Substantia nigra (tissue), 51 donors: ENCODE measurements at places on chromosomes 7 and 10.
A peak's percentile ranks its signal among the peaks of the same experiment; 100 is the strongest.

DNA sequence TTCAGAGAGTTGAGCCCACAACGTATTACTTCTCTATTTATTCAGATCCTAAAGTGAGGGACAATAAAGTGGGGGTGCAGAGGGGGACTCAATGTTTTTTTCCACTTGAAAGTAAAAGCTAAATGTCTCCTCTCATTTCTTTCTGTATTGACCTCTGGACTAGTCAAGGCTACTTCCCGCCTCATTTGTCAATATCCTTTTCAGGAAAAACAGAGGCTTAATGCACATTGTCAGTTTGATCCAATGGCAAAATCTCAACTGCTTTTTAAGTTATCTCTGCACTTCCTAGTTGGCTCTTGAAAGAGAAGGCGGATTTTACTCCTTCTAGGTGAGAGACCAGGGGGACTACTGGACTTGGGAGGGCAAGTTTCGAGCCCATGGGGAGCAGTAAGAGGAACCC, 56.4 kb downstream of the HIPK2 start:
- no peak for DNase-seq

GRCh38 chr7:5139998-5140397, 50.0 kb upstream of the WIPI2 start:
- peak; percentile 4 for DNase-seq

DNA sequence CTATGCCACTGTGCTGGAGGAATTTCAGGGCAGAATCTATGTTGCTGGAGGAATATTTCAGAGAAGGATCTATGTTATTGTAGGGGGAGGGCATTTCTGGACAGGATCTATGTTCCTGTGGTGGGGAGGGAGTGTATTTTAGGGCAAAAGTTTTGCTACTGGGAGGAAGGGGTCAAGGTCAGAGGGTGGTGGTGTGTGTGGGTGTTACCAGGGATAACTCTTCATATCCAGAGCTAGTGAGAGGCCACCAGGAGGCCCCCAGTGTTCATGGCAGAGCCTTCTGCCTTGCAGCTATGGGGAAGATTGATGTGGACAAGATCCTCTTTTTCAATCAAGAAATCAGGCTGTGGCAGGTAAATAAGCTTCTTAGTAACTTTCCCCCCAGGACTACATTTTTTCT, 2.0 kb upstream of the STRA8 start:
- no peak for DNase-seq

DNA sequence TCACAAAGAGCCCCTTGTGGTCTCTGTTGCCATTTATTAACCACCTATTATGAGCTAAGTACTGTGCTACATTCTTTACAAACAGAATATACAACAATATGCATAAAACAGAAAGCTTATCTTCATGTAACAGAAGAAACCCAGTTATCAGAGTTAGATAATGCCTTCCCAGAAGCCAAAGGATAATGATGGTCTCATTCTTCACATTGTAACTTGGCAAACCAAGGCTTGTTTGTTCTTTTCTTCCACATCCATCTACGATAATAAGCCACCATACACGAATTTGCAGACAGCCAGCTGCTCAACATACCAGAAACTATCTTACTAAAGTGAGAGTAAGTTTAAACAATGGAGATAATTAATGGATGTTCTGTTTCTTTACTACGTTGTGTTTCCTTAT, 127.6 kb downstream of the NEBL start:
- no peak for DNase-seq

DNA sequence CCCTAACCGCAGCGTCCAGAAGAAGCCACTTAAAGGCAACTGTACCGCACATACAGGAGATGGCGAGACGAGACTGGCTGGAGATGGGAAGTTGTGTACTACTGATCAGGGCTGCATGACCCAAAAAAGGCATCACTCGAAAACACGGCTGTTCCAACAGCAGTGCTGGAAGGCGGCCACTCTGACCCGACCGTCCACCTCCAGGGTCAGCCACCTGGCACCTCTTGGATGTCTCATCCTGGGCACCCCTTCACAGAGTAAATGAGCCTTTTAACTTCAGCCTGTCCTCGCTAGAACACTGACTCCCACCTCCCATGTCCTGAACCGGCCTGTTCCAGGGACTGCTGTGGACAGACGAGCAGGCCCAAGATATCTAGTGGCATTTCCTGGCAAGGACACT, 180.7 kb downstream of the DIP2C start:
- no peak for DNase-seq

- DNase-seq, result no peak
Measured at GRCh38 chr10:5321273-5321672, 43.5 kb upstream of the UCN3 start.

GRCh38 chr7:65979583-65980477, 2.2 kb downstream of the GUSB start:
- DNase-seq, result no peak

DNA sequence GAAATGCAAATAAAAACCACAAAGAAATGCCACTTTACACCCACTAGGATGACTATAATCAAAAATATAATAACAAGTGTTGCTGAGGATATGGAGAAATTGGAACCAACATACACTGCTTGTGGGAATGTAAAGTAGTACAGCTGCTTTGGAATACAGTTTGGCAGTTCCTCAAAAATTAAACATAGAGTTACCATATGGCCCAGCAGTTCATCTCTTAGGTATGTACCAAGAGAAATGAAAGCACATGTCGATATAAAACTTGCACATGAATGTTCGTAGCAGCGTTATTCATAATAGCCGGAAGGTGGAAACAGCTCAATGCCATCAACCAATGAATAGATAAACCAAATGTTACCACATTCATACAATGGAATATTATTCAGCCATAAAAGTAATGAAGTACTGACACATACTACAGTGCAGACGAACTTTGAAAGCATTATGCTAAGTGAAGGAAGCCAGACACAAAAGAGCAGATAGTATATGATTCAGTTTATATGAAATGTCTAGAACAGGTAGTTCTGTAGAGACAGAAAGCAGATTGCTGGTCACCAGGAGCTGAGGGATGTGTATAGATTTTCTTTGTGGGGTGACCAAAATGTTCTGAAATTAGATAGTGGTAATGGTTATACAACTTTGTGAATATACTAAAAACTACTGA, 12.4 kb downstream of the BCAP29 start:
- no peak for DNase-seq

DNA sequence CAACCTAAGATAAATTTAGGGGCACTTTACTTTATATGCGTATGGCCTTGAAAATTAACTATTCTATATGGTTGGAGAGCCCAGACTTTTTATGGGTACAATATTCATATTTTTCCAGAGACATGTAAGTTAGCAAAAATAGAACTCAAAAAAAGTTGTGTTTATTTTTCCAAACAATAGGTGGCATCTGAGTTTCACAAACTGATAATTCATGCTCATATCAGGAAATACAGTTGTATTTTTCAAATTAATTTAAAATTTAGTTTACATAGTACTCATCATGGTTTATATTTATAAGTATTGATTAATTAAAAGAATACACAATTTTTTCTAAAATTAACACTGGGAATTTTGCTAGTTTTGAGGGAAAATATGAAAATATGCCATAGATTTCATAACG, 34.6 kb downstream of the ANKRD7 start:
- DNase-seq, result no peak

GRCh38 chr10:119786117-119786769, 60.4 kb downstream of the INPP5F start:
- no peak for DNase-seq

- no peak for DNase-seq
Measured at GRCh38 chr7:51011710-51012350, 229.1 kb upstream of the GRB10 start.

- no peak for DNase-seq
Measured at GRCh38 chr7:107998150-107998549, 4.8 kb downstream of the LAMB1 start.

DNA sequence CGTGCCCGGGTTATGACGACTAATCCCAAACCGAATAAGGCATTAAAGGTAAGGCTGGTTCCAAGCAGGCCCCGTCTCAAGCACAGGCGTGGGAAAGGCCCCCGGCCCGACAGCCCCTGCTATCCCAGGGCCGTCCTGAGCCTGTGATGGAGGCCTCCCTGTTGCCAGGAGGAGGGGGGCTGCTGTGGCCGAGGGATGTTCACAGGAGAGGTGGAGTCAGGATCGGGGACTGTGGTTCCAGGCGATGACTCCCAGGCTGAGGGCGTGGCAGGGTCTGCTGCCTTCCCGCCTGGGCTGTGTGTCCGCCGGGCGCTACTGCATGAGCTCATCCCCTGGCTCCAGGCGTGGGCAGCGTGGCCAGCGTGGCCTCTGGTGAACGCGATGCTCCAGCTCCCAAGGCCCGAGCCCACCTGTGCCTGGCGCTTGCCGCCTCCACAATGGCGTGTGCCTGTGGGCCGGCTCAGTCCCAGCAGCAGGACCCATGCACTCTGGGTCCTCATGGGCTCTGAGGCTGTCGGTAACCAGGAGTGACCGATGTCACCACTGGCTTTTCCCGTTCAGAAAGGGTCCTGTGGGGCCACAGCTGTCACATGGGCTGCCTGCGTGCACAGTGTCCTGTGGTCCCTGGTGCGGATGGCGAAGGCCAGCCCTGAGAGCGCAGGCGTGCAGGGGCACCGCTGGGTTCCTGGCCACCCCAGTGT, 8.8 kb downstream of the MAFK start:
- DNase-seq, result no peak

GRCh38 chr10:17643339-17643754, 604 bp upstream of the STAM start:
- no peak for DNase-seq

- no peak for DNase-seq
Measured at GRCh38 chr7:107953265-107953923, 49.6 kb downstream of the LAMB1 start.

- no peak for DNase-seq
Measured at GRCh38 chr10:79488336-79488735, 24.0 kb upstream of the EIF5AL1 start.

- no peak for DNase-seq
Measured at GRCh38 chr10:29394321-29394932, 105.6 kb downstream of the LYZL1 start.

DNA sequence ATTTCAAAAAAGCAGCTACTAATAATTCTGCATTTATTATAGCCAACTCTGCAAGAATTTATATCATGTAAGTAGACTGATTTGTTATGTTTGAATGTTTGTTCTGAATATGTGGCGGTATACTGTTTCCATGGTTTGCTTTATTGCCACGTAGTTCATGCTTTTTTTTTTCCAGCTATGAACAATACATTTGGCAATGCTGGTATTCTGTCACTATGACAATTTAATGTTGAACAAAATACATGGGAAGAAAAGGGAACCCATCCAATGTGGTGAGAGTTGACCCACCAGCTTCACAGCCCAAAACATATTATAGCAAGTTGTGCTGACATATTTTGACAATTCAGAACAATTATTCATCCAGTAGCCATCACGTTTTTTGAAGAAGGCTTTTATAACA, 145.6 kb downstream of the CCDC71L start:
- DNase-seq, result no peak

DNA sequence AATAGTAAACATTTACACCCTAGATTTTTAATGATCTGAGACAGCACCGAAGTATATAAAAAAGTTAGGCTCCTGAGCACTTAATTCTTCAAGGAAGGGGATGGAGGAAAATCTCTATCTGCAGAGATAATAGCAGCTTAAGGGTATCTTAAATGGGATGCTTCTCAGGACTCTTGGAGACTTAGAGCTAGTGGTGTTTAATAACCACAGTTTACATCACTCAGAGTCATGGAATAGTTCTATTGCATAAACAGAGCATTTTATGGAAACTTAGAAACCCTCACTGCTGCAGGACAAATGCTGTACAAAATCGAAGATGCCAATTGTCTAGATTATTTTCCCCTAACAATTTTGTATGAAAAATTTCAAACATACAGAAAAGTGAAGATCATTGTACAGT, 398.9 kb upstream of the GALNT17 start:
- no peak for DNase-seq

DNA sequence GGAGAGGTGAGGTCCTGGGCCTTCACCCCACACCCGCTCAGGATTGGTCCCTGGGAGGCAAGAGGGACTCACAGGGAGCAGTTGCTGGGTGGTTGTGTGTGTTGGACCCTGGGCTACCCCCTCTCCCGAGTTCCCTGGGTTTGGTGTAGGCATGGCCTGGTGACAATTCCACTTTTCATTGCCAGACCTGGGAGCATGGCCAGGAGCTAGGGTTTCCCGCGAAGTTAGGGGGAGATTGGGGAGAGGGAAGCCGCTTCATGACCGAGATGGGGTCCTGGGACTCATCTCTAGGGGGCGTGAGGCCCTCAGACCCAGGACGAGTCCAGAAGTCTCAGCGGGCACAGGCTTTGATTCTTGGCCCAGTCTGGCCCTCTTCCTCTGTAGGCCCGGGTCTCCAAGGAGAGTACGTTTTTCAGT, 606 bp downstream of the PALD1 start:
- DNase-seq, result no peak

DNA sequence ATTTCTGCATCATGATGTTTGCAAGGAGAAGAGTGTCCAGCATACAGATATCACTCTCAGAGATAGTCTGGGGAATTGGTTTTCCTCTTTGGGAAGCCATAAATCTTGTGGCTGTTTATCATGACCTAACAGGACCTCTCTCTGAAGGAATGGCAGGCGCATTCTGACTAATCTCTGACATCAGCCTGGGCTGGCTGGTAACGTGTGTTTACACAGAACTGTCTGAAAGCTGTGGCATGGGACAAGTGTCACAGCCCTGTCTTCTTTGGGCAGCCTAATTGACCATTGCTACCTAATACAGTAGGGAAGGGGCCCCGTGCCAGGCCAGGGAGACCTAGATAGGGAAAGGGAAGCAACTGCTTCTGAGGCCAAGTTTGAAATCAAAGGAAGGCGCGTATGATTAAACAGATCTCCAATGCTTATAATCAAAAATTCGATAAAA, 73.9 kb upstream of the CABCOCO1 start:
- DNase-seq, result no peak

DNA sequence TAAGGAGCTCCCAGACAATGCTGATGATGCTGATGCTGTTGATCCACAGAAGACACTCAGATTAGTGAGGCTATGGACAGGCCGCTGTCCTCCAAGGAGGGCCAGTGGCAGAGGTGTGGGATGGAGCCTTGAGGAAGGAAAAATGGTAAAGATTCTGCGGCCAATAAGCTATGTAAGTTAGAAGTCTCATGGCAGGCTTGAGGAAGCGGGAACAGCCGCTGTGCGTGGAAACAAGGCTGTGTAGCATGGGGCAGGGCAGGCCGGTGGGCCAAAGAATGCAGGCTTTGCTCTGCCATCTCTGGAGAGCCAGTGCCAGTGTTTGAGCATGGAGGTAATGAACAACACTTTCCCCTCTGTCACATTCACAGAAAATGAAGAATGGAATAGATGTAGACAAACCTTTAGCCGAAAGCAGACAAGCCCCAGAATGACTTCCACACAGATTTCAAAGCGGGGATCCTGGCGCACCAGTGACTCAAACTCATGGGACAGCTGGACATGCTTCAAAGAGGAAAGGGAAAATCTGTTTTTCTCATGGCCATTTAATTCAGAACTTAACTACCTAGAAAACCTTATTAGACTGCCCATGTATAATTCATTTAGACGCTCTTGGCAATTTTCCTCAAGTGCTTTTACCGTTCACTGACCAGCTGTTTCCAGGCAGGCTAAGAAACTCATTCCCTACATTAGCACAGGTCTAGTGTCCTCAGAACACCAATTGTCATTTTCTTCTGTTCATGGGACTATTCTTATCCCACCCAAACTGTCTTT, 16.9 kb upstream of the FIGNL1 start:
- DNase-seq, result no peak
